ENCODE measurements at places on chromosomes 7 and 10.

DNA sequence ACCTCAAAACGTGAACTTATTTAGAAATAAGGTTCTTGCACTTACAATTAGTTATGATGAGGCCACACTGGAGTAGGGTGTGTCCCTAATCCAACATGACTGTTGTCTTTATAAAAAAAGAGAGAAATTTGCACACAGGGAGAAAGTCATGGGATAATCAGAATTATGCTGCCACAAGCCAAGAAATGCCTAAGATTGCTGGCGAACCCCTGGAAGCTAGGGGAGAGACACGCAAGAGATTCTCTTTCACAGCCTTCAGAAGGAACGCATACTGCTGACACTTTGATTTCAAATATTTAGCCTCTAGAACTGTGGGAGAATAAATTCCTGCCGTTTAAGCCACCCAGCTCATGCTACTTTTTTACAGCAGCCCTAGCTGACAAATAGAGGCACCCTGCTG, 138.3 kb downstream of the CCDC71L start:
- DNase-seq = no peak

- no peak for DNase-seq
These were observed 101.9 kb downstream of the LHPP start for GRCh38 chr10:124563320-124564040.

DNA sequence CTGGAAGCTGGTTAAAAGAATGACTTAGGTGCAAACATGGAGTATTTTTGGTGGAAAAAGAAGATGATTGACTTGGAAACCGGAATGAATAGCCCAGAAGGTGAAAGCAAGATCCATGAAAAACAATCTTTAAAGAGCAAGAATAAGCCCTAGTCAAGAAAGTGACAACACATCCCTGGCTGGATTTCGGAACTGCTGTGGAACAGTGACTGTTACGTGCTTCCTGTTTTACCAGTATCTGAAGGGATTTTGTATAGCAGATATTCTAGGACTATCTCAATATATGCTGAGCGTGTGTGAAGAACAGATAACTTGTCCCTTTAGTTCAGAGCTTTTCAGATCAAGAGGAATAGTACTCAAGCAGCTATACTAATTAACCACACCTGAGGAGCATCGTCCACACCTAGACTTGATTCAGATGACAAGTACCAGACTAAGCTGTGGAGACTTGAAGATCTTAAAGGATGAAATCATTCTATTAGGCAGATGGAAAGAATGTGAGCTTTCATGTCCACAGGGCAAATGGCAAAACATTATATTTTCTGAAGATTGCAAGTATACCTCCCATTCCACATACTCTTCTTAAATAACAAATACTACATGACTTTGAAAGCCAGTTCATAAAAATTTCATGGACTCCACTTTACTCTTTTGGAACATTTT, 11.5 kb upstream of the TES start:
- no peak for DNase-seq

DNA sequence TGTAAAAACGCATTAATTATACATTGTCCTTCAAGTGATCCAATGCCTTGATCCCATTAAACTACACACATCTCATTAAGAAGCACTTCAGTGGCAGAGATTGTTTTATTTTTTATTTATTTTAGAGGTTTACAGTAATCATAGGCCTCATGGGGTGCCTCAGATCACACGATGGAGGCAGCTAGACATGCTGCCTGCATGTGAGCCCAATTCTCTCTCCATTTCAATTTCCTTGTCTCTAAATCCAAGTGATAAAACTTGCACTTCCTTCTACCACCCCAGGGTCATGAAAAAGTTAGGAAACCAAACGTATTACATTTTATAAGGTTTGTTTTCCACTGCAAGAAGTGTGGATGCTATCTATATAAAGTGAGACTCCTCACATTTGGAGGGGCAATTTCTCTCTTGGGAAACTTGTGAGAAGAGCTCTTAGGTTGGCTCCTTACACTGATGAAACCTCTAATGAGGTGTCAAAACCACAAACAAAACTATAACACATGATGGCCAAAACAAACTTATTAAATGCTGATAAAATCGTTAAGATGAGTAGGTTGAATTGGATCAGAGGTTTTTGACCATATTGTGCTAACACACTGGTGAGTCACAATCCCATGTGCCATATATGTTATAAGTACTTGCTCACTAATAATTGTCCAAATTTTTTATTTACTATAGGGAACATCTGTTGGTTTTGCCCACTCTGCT, 22.3 kb upstream of the XPNPEP1 start:
- no peak for DNase-seq
